H7 (cell line): ENCODE measurements at places on chromosomes 4 and X.

DNA sequence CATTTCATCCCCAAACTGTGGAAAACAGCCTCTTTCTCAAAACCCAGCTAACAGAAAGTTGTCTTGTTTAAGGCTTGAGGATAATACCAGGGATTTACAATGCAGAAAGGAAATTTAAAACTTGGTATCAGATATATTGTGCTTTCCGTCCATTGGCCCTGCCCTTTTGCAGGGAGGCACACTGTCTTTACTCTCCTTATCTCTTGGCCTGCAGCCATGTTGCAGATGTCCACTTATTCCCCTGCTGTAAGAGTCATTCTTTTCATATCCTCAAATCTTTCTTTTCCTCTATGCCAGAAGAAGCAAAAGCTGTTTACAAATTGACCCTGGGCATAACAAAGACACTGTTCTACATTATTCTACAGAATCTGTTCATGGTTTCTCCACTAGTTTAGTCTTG lies 75.6 kb upstream of the DYNLT3 start:
- no peak for DNase-seq

- DNase-seq, result no peak
Observed at GRCh38 chr4:89319756-89320155, 12.2 kb upstream of the GPRIN3 start.

DNA sequence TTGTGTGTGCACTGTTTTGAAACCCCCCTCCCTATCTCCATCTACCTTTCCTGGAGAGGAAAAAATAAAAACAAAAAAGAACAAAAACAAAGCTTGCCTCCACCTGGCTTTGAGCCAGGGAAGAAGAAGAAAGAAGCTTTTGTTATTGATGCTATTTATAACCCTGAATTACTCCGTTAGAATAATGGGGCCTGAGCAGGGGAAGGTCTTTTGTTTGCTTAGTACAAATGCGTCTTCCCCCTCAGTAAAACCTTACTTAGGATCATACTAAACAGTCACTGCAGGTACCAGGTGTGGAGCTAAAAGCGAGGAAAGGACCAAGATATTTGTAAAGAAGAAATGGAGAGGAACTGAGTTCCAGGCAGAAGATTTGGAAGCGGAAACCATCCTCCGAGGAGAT lies 352.1 kb downstream of the KCNIP4 start:
- DNase-seq, result no peak

GRCh38 chr4:89496851-89497250 lies 189.3 kb upstream of the GPRIN3 start:
- no peak for DNase-seq

DNA sequence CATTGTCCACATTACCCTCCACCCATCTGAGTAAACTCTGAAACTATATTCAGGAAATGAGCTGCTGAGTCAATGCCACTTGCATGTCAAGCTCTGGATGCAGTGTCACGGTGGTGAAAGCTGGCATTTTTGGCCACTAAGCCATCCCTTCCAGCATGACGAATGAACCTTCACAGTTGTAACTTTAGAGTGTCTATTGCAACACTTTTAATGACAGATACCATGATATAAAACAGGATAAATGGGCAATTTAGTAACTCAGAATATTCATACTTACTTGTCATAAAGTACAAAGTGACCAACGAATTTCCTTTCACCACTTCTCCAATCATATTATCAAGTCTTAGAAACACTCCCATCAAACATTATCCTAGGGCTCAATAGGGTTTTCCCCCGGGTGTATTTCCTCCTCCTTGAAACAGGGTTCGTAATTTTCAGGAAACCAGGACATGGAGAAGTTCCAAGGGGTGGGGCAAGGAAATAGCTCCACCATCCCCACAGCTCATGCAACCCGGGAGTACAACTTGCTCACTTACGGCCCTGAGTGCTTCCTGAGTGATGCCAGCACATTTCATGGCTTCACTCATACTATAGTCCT lies 73.1 kb downstream of the MTHFD2L start:
- no peak for DNase-seq

- DNase-seq, result no peak
Observed at GRCh38 chr4:83025563-83025962, 9.4 kb upstream of the COPS4 start.

DNA sequence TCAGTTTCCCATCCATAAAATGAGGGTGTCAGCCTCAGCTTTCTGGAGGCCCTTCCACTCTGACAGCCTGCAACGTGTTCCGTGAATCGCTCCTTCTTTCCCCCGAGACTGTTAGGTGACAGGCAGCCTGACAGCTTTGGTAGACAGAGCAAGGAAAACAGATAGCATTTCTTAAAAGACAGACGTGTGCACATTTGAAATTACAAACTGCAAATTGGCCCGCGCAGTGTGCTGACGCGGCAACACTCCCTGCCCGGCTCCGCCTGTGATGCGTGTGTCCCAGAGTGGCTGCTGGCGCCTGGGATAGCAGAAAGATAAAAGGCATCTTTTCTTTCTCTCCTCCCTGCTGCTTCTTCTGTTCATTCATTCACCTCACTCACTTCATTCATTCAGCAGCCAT lies 245.3 kb downstream of the AFAP1 start:
- DNase-seq, result no peak

- no peak for DNase-seq
Observed at GRCh38 chrX:39133971-39134370, 332.7 kb downstream of the MID1IP1 start.

DNA sequence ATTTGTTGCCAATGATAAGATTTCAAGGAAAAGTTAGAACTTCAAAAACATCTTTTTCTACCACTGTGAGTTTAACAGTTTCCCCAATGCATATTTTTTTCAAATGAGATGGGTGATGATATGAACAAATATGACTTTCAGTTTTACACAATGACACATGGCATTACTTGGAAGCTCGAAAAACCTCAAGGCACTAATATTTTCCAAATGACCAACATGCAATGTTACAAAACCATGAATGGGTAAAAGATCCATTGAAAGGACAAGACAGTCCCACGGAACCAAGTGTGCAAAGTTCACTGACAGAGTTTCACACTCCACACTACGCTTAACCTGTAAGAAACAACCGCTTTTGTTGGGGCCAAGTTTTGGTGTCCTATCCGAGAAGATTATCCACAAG lies 84.5 kb downstream of the CD99L2 start:
- no peak for DNase-seq

- no peak for DNase-seq
Observed at GRCh38 chr4:163611784-163612445, 117.4 kb downstream of the TMA16 start.

DNA sequence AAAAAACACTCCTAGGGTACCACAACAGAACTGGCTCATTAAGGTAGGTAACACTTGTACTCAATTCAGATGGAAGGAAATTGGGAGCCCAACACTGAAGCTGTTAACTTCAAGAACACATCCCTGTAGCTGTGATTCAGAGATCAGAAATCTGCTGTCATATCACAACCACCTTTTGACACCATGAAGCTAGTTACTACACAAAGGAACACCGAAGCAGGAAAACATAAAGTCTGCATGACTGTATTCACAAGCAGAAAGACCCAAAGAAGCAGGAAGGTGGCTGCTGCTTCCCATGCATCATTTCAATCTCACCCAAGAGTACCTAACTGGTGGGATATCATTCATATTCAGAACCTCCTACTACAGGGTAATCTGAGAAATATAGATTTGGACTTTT lies 7.7 kb downstream of the SMIM10L2A start:
- no peak for DNase-seq

- DNase-seq, result no peak
Observed at GRCh38 chrX:112766774-112767173, 73.9 kb downstream of the AMOT start.

DNA sequence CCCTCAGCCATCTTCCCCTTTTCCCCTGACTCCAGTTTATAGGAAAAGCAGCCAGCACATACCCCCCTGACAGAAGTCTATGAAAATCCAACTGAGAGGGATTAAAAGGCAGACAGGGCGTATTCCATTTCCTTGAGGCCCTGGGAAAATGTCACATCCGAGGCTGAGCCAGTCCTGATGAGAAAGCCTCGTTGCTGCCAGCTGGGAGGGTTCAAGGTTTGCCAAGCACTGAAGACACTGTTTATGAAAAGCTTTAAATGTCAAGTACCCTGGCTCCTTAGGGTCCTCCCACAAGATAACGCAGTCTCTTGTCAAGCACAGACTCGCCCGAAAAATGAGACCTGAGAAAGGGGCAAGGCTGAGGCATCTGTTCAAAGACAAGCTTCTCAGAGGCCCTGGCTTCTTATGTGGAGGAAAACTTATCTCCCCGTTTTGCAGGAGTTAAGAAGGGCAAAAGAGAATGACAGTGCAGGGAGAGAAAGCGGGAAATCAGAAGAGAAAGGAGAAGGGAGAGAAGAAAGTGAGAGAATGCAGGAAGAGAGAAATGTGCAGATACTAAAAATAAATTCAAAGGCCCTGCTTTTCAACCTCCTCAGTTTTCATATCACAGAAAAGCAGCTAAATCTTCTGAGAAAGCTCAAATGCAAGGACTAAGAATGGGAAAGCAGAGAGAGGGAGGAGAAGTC lies 44.7 kb downstream of the SCD5 start:
- DNase-seq, result no peak

GRCh38 chr4:108433832-108434231 lies 186.5 kb upstream of the RPL34 start:
- DNase-seq, result no peak

- no peak for DNase-seq
Observed at GRCh38 chrX:100625985-100626491, 10.6 kb downstream of the TSPAN6 start.

- no peak for DNase-seq
Observed at GRCh38 chr4:5785806-5786680, 75.0 kb downstream of the EVC start.

DNA sequence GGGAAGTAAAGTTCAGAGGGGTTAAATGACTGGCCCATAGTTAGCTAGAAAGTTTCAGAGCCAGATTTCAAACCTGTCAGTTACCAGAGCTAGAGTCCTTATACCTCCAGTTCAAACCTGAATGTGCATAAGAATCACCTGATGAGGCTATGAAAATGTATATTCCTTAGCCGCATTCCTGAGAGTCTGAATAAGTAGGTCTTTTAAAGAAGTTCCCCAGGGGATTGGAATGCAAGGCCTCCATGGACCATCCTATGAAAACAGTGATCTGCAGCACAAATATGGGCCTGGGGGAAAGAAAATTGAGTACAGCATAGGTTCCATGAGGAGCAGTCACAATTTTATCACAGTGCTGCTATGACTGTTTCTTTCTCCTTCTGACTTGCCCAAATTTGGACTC lies 263.9 kb upstream of the CXorf66 start:
- peak; percentile 32 for DNase-seq

DNA sequence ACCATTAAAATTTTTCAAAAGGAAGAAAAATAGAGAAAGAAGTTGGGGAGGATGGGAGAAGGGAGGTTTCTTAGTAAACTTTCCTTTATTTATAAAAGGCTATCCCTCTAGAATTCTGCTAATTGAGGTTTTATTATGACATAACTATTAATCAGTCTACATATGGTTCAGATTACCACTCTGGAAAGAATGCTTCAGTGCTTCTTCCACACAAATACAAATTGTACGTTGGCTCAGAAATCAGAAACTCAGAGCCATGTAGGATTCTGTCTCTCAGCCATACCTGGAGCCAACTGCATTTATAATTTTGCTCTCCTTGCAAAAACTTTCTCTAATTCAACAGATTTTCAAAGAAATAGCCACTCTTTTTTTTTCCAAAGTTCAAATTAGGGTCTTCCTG lies 37.1 kb downstream of the SRPX start:
- DNase-seq, result no peak

DNA sequence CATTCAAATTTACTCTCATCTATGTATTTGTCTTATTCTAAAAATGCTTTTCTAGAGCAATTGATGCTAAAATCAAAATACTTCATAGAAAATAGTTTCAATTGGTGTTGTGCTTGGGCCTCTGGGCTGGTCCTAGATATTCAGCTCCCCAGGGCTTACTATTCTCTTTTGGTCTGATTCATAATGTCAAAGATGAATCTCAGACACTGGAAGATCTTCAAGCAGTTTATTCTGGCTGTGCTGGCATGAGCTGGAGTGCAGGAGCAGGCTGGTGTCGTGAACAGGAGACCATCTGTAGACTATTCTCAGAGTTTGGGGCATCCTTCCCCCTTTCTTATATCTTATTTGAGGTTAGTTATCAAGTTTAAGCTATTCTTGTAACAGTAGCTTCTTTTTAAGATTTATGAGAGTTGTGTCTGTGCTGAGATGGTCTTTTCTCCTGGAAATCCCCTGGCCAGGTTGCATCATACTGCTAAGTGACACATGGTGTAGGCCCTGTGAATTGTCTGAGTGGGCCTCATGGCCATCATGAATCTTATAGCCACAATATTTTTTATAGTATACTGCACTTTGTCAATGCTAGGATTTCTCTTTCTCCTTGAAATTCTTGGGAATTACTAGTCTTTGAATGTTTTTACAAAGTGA lies 1624.0 kb upstream of the IGFBP7 start:
- DNase-seq, result no peak

DNA sequence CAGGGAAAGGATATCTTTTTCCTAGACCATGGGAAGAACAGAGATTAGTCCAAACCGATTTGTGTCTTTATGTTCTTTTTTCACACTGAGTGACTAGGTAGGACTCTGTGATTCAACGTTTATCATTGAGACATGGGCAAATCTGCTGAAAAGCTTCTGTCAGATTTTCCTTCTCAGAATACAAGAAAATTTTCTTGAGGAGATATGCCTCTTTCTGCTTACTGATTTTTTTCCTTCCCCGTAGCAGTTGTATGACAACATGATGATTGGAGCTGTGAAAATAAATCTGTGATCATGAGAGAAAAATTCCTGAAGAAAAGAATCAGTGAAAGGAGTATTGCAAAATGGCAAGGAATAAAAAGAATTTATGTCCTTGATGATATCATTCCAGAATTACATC lies 130.6 kb upstream of the FAT4 start:
- DNase-seq, result no peak

DNA sequence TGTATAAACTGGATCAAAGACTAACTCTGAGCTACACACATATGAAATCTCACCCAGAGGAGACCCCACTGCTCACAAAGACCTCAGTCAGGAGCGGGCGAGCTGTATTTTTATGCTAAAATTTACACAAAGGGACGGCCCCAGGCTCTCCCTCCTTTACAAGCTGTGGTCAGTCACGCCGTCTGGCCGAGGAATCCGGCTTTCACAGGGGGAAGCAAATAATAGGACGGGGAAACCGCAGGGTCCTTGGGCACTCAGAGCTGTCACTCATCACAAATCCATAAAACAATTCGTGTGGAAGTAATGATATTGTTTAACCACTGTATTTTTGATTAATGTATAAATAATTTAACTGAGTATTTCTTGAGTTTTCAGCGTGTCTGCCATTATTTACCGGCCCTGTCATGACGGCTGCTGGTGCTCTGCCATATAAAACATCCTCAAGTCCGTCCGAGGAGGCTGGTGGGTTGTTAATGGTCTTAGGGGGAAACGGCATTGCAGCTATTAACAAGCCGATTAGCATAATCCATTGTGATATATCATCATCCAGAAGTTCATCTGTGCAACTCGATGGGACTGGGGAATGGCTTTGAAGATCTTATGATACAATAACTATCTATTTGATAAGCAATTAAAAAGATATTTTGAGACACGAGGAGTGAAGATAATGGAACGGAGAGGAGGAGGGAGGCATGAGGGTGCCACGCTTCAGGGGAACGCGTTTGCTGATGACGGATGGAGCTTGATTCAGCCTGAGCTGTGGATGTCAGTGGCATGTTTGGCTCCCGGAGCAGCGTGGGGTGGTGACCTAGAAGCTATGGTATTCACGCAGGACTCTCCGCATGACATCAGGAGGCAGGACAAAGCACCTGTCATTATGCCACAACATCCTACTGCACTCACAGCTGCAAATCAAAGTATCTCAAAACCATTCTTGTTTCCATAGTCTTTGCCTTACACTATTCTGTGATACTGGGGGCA lies 150.9 kb downstream of the SHOX start:
- DNase-seq, result peak; percentile 57
